ENCODE measurements at places on chromosomes 4 and X. TPM values are rescaled to one million over a fixed set of nuclear protein-coding genes. Genes with fewer than 3 reads are reported as not detected.

The ADGRA3 gene
- 23.0 TPM for total RNA-seq

The XAGE1B gene
- total RNA-seq: not detected

The GAGE12J gene
- total RNA-seq: not detected

The ANXA3 gene
- 70.6 TPM for total RNA-seq

The UGT8 gene
- 0.10 TPM for total RNA-seq

The FAM133A gene
- 0.20 TPM for total RNA-seq

The REPS2 gene
- total RNA-seq: 0.72 TPM

The NEIL3 gene
- total RNA-seq: 0.89 TPM

The MEPE gene
- not detected for total RNA-seq

The BBS12 gene
- total RNA-seq: 7.9 TPM

The SCARB2 gene
- total RNA-seq: 400 TPM

The NLRP2B gene
- total RNA-seq: not detected

The FAM9C gene
- not detected for total RNA-seq

The SUPT20HL2 gene
- not detected for total RNA-seq

The UTP14A gene
- total RNA-seq: 12.7 TPM

The KLHL13 gene
- 10.6 TPM for total RNA-seq

The DAPP1 gene
- not detected for total RNA-seq

The ARAP2 gene
- total RNA-seq: 0.52 TPM

The RIBC1 gene
- 0.78 TPM for total RNA-seq

The FGD1 gene
- 8.5 TPM for total RNA-seq

The RASGEF1B gene
- total RNA-seq: 1.1 TPM

The METTL14 gene
- 18.2 TPM for total RNA-seq

The TMEM154 gene
- total RNA-seq: 0.33 TPM

The SOD3 gene
- total RNA-seq: 143 TPM

The TCEANC gene
- total RNA-seq: 2.7 TPM

The ADAM29 gene
- not detected for total RNA-seq

The CDKL5 gene
- total RNA-seq: 5.0 TPM

The NHS gene
- total RNA-seq: 4.4 TPM

The TBC1D9 gene
- 45.7 TPM for total RNA-seq

The PARM1 gene
- 3.0 TPM for total RNA-seq

The PROM1 gene
- 0.13 TPM for total RNA-seq

The PPP1R2C gene
- not detected for total RNA-seq

The MAGEE1 gene
- 2.9 TPM for total RNA-seq

The TMEM47 gene
- total RNA-seq: 135 TPM

Measured in smooth muscle cell of the pulmonary artery (primary cell).